ENCODE measurements at places on chromosomes 4 and X.

DNA sequence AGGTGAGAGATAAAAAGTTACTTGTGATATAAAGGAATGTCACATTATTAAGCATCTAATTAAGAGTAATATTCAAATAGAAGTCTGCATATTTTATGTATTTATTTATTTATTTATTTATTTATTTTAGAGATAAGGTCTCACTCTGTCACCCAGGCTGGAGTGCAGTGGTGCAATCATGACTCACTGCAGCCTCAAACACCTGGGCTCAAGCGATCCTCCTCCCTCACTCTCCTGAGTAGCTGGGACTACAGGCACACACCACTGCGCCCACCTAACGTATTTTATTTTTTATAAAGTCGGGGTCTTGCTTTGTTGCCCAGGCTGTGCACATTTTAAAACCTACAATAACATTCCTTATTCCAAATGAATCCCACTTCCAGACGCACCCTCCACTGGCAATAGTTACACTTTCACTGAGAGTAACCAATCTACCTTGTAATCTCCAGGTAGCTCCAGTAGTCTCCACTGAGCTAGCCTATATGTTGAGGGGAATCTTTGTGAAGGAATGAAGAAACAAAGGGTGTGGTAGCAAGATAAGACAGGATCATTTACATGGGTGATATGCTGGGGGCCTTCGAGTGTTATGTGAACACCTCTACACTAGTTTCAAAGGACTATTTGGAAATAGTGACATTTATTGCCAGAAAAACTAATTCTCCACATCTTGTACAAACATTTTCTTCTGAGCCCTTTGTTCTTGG, 11.9 kb downstream of the SH3D19 start:
- no peak for DNase-seq

DNA sequence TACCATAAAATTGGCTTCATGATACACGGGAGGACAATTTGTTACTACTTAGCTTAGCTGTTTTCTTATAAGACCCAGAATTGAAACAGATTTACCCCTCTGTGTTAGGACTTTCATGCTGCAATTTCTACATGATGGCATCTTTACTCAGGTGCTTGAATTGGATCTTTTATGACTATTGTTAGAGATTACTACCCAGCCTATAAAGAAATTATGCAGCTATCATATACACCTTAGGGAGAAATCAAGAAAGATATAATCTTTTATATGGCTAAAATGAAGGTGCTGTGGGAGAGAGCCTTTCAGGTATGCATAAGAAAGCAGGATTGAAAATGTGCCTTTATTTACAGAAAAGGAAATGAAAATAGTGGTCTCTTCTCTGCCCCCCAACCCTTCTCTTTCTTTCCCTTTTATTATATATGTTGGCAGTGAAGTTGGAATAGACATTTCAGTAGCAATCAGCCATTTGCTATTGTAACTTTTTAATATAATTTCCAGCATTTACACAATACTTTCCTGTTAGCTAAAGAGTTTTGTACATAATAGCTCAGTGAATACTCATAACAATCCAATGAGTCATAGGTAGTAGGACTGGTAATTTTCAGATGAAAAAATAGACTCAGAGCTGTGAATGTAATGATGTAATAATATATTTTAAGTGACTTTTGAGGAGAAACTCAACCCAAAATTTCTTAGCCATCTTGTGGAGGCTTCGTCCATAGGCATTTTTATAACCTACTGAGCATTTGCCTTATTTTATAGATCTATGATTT, 311.8 kb downstream of the ADGRL3 start:
- no peak for DNase-seq

- DNase-seq = peak; percentile 66
Observed at GRCh38 chrX:13101441-13102139, 57.2 kb upstream of the FAM9C start.

- DNase-seq = no peak
Observed at GRCh38 chr4:31190671-31191070, 470.5 kb downstream of the PCDH7 start.

- DNase-seq = no peak
Observed at GRCh38 chr4:125992891-125993290, 678.1 kb downstream of the FAT4 start.

GRCh38 chr4:146975036-146975435, 29.4 kb upstream of the TTC29 start:
- DNase-seq = no peak

GRCh38 chr4:138259824-138260223, 17.7 kb upstream of the SLC7A11 start:
- no peak for DNase-seq

- no peak for DNase-seq
Observed at GRCh38 chr4:48271626-48272025, 2.0 kb upstream of the TEC start.

DNA sequence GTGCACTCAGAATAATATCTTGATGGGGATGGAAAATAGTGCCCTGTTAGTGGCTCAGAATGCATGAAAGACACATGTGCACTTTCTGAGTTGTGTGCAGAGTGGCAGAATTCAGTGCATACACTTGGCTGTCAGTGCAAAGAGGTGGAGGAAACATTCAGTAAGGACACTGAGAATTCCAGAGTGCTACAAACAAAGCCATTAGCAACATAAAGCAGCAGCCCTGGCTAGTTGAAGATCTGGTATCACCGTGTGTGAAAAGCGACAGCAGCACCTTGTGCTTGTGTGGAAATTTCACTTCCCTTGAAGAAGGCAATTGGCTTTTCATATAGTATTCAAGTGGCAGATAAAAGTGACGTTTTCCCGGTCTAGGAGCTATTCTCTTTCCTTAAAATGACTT, 810.4 kb downstream of the TRIML1 start:
- no peak for DNase-seq

GRCh38 chr4:185082561-185082960, 60.5 kb upstream of the SLC25A4 start:
- DNase-seq = no peak

- DNase-seq = peak; percentile 22
Observed at GRCh38 chr4:36310793-36311192, 29.4 kb downstream of the DTHD1 start.

All from gastrocnemius medialis (tissue), 4 donors.